Breast epithelium (tissue), 4 donors: ENCODE measurements at places on chromosomes 7 and 10.

GRCh38 chr7:45645141-45645969 is 71.2 kb downstream of the ADCY1 start:
- DNase-seq: no peak

GRCh38 chr10:73779018-73779417 is 2.8 kb upstream of the CHCHD1 start:
- DNase-seq: no peak

GRCh38 chr10:119360181-119360921 is 153.0 kb downstream of the GRK5 start:
- no peak for DNase-seq

DNA sequence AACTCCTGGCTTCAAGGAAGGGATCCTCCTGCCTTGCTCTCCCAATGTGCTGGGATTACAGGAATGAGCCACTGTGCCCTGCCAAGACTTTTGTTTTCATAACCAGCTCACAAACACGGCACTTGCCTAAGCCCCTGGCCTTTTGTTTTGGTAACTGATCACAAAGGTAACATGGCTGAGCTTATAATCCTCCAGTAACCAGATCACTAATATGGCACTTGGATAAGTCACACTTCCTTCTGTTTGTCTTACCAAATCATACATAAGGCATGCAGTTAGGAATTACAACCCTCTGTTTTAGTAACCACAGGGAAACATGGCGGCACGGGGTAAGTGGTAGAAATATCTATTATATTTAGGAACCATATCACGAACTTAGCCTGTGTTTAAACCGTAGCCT is 577.1 kb downstream of the CALN1 start:
- DNase-seq: no peak

DNA sequence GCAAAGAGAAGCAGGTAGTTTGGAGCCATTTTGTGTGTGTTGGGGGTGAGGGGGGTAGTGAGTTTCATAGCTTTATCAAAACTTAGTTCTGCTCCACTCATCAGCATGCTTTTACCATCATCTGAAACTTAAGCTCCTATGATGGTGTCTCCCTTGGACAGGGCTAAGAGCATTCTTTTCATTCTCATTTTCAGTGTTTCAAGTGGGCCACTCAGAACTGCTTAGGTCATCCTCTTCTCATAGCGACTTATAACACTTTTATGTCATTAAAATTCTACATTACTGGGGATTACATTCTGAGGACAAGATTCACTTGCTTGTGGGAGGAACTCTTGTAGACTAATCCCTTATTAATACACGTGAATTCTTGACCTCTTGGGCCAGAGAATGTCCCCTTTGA is 649.4 kb downstream of the SUGCT start:
- no peak for DNase-seq
